Colonic mucosa (tissue), 4 donors: ENCODE measurements at places on chromosomes 3 and 15. TPM values are rescaled to one million over a fixed set of nuclear protein-coding genes. Genes with fewer than 3 reads are reported as not detected.

The DPH3 gene
- total RNA-seq: 23.4 TPM

The MNS1 gene
- total RNA-seq: 2.8 TPM

DNA sequence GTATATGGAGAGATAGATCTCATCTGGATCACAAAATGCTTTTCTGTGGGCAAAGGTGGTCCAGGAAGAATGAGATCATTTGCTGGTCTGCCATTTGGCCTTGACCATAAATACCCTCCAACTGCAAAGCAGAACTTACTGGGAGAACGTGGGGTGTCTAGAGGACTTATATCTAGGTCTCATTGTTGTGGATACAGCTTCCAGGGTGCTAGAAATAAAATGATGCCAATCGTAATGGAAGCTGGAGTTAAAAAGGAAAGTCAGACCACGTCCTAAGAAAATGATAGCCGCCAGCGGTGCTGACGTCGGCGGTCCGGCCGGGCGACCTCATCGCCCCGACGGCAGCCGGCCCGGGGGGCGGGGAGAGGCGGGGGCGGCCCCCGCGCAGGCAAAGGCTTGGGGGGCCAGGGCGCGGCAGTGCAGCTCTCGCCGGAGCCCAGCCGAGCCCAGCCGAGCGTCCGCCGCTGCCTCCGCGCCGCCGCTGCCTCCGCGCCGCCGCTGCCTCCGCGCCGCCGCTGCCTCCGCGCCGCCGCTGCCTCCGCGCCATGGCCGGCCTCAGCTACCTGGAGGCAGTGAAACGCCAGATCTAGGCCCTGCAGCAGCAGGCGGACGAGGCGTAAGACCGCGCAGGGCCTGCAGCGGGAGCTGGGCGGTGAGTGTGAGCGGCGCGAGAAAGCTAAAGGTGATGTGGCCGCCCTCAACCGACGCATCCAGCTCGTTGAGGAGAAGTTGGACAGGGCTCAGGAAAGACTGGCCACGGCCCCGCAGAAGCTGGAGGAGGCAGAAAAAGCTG is 89.5 kb downstream of the EOMES start:
- no peaks in the 10 kb centered on the region for H3K36me3 ChIP-seq
- no peaks in the 10 kb centered on the region for H3K27me3 ChIP-seq
- peak overlapping the region; percentile 60 for H3K4me3 ChIP-seq
- peak; percentile 50 for DNase-seq

DNA sequence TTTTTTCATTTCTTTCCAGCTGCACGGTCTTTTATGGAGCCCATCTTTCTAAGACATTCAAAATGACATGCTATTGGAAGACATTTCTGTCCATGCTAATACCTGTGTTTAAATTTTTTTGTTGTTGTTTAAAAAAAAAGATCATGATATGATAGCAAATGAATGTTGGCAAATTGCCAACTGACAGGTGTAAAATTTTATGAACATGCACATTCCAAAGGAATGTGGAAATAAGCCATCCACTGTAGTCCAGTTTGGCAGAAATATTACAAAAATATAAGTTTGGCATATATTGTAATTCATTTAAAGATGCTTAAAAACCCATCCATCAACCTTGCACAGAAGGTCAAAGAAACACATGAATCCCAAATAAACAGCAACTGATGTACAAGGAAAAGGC is 75.6 kb upstream of the WNT5A start:
- H3K4me3 ChIP-seq: no peak overlapping the region
- no peak overlapping the region for H3K27ac ChIP-seq
- DNase-seq: no peak
- H3K4me1 ChIP-seq: no peaks in the 10 kb centered on the region

DNA sequence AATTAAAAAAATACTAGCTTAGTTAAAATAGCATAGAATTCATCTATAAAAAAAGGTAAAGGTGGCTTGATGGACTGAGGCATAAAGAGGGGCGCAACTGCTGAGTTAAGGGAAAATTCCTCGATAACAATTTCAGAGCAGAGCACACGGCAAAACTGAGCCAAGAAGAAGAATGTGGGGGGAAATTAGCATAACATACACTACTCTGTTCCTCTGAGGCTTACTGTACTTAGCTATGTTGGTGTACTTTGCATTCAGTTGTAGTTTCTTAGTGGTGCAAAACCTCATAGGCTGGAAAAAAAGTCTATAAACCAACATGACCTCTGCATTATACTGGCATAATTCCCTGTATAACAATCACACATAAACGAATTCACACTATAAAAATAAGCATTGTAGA is 357.9 kb upstream of the LRRC3B start:
- no peak overlapping the region for H3K4me3 ChIP-seq
- H3K27ac ChIP-seq: no peak overlapping the region
- no peaks in the 10 kb centered on the region for H3K4me1 ChIP-seq
- no peaks in the 10 kb centered on the region for H3K27me3 ChIP-seq

GRCh38 chr3:66053550-66054094 is 14.9 kb upstream of the MAGI1 start:
- H3K36me3 ChIP-seq: no peaks in the 10 kb centered on the region
- H3K4me1 ChIP-seq: no peaks in the 10 kb centered on the region
- no peak overlapping the region for H3K4me3 ChIP-seq
- H3K27ac ChIP-seq: no peak overlapping the region
- no peak for DNase-seq

DNA sequence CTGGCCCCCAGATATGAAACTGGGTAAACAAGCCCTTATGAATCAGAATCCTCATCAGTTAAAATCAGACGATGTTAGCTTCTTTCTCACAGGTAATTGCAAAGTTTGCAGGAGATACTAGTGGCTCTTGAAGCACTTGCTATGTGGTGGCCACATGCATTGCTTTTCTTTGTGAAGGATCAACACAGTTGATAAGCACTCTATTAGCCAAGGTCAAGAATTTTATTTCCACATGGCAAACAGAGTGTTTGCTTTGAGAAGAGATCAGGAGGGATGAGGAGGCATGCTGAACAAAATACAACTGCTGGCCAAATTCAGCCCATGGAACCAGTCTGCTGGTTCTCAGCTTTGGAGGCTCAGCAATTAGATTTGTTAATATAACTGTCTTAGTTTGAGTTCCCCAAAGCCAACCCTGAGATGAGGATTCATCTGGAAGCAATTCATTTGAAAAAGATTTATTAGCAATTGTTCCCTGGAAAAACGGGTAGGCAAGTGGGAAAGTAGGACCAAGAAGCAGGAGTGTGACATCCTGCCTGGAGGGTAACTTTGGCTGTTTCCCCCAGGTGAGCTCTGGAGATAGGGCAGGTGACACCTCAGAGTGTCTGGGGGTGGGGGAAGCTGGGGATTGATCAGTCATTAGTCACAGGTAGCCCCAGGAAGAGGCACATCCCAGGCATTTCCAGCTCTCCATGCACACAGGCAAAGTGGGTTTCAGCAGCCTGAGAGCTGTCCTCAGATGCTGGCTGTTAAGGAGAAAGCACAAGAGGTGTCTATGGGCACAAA is 180.3 kb downstream of the ABHD5 start:
- no peaks in the 10 kb centered on the region for H3K27me3 ChIP-seq
- no peak overlapping the region for H3K27ac ChIP-seq
- no peak for DNase-seq
- H3K4me1 ChIP-seq: no peaks in the 10 kb centered on the region

GRCh38 chr15:26877831-26878230 is 11.0 kb downstream of the GABRA5 start:
- DNase-seq: no peak
- no peaks in the 10 kb centered on the region for H3K27me3 ChIP-seq
- no peaks in the 10 kb centered on the region for H3K4me1 ChIP-seq

DNA sequence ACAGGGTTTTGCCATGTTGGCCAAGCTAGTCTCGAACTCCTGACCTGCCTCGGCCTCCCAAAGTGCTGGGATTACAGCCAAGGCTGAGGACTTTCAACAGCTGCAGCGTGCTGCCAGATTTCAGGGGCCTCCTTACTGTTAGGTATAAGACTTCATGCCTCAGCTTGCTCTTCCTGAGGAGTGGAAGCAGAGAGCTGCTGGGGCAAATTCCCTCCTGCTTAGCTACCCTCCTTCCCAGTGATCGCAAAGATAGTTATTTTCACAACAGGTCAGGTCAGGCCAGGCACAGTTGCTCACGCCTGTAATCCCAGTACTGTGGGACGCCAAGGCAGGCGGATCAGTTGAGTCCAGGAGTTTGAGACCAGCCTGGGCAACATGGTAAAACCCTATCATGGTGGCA is 2.6 kb upstream of the CPNE9 start:
- no peak overlapping the region for H3K27ac ChIP-seq
- H3K4me1 ChIP-seq: peaks cover 3% of the 10 kb centered on the region
- peaks cover 3% of the 10 kb centered on the region for H3K36me3 ChIP-seq
- no peak for DNase-seq
